ENCODE measurements at places on chromosomes 7 and 10.

DNA sequence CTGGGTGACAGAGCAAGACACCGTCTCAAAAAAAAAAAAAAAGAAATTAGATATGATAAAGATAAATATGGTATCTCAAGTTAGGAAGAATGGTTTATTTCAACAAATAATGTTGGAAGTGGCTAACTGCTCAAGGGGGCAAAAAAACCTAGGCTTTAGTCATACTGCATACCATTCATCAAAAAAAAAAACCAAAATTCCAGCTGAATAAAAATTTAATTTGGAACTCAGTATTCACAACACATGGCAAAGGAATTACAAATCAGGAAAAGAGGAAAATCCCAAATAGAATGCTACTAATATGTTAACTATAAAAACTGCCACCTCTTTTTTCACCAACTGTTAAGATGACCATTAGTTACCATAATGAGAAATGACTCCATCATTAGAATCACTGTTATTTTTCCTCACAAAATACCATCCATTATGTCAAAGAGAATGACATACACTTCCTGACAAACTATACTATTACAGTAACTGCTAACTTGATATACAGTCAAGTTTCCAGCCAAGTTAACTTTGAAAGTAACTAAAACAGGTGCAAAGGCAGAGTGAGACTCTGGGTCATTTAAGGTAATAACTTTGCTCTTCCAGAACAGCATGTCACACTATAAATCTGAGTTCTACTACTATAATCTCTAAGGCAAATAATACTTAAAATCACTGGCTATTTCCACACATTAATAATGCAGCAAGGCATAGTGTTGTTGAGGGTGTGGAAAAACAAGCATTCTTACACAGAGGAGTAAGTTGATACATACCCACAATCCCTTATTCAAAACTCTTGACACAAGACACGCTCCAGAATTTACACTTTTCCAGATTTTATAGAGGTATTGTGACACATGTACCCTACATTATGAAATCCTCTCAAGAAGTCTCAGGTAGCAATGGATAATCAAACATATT, 10.2 kb downstream of the KBTBD2 start:
- DNase-seq, result no peak

- no peak for DNase-seq
Measured at GRCh38 chr10:127498087-127498486, 51.0 kb upstream of the NPS start.

DNA sequence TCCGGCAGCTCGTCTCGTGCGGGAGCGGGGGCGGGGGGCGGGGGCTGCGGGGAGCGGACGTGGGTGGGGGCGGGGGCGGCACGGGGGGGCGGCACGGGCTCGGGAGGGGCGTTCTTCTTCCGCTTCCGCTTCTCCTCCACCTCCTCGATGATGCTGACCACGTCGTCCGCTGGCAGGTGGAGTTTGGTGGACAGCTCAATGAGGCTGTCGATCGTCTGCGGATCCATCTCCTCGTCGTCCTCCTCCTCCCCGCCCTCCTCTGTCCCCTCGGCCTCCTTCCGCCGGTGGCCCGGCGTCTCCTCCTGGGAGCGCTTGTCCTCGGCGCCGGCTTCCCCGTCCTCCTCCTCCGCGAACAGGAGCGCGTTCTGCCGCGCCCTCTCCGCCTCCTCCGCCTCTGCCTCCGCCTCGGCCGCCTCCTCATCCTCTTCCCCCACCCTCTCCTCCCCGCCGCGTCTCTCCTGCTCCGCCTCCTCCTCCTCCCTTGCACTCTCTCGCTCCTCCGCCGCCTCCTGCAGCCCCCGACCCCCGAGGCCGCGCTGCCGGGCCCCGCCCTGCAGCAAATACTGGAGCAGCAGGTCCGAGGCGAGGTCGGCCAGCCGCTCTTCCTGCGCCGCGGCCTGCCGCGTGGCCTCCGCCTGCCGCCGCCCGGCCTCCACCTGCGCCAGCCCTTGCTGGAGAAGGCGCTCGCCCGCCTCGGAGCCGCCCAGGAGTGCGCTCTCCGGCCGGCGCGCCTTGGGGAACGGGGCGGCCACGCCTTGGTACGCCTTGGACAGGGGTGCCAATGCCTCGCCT, 1.9 kb downstream of the VGF start:
- no peak for DNase-seq

DNA sequence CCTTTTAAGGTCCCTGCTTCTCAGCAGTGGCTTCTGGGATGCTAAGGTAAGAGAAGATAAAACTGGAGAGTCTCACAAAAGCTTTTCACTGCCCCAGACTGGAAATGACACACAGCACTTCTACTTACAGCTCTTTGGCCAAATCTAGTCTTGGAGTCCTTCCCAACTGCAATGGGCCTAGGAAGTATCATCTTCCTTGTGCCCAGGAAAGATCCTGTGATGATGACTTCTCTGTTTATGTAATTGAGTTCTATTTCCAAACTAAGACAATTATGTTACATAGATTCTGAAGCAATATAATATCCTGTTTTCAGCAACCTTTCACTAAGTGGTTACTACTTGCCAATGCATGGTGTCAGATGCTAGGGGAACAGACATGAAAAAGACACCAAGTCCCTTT, 234.1 kb downstream of the PTEN start:
- DNase-seq, result no peak

DNA sequence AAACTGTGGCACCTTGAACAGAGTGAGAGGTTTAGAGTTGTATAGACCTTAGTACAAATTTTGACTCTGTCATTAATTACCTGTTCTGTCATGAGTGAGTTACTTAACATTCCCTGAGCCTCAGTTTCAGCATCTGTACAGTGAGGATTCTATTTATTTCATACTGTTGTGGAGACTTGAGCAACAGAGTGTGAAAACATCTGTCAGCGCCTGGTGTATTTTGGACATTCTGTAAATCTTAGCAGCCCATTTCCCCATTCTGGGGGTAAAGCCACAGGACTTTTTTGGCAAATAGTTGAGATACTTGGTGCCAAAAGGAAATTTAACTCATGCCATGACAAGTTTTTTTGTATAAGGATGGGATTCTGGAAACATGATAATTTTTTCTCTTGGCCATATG, 94.8 kb downstream of the AUTS2 start:
- DNase-seq, result no peak

DNA sequence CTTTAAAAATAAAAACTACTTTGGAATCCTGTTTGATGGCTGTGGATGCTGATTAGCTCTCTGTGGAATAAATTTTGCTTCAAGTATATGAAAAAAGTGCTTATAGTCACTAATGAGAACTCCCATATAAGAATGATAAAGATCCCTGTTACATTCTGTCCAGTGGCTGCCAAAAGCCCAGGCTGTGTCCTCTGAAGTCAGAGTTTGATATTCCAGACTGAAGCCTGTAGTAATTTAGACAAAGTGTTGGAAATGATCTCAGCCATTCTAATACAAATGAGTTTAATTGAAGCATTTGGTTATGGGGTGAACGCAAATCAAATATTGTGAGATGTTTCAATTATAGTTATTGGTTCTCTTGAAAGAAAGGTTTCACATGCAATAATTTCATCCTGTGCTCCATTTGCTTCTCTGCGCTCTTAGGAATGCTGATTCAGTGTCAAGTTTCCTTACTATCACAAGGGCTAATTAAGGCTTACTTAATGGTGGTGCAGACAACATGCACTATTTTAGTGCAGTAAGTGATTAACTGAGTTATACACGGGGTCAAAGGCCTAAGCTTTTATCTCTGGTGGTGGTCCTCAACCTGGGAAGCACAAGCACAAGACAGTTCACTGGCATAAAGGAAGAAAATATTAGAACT, 867.6 kb downstream of the SORCS1 start:
- DNase-seq, result no peak

DNA sequence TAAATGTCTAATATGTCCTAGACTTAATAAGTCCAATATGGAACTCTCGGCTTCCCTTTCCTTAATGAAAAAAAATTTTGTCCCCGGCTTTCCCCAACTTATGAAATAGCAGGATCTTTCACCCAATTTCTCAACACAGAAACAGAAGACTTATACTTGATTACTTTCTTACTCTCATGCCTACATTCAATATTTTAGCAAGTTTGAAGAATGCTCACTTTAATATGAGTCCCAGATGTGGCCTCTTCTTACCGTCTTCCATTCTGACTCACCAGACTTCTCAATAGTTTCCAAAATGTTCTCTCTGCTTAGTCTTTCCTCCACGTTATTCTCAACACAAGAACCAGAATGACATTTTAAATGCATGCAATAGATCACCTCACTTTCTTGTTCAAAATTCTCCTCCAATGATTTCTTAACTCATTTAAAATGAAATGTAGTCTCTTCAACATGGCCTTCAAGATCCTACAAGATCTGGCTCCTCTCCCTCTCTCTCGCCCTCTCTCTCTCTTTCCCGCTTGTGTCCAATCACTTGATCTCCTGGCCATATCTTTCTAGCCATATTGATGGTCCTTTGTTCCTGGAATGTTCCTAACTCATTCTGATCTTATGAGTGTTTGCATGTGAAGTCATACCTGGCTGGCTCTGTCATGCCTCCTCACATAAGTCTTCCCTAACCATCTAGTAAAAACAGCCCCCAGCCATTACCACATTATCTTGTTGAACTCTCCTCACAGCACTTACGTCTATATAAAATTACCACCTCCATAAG, 119.7 kb upstream of the FAM3C start:
- DNase-seq, result no peak

- no peak for DNase-seq
Measured at GRCh38 chr7:116526897-116527296, 2.1 kb downstream of the CAV1 start.

DNA sequence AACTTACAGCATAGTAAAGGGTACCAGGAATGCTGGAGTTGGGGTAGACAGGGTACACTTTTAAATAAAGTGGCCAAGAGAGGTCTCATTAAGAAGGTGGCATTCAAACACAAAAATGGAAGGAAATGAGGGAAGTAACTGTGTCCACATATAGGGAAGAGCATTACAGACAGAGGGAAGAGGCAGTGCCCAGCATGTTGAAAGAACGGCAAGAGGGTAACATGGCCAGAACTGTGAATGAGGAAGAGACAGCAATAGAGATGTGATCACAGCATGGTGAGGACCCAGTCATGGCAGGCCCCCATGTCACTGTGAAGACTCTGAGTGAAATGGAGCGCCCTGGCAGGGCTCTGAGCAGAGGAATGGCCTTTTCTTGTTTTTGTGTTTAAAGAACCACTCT, 35.1 kb upstream of the ZNRF2 start:
- no peak for DNase-seq

- no peak for DNase-seq
Measured at GRCh38 chr7:25877802-25878789, 273.9 kb upstream of the NFE2L3 start.

- DNase-seq, result peak; percentile 57
Measured at GRCh38 chr10:124917428-124918190, 24.3 kb upstream of the ZRANB1 start.

DNA sequence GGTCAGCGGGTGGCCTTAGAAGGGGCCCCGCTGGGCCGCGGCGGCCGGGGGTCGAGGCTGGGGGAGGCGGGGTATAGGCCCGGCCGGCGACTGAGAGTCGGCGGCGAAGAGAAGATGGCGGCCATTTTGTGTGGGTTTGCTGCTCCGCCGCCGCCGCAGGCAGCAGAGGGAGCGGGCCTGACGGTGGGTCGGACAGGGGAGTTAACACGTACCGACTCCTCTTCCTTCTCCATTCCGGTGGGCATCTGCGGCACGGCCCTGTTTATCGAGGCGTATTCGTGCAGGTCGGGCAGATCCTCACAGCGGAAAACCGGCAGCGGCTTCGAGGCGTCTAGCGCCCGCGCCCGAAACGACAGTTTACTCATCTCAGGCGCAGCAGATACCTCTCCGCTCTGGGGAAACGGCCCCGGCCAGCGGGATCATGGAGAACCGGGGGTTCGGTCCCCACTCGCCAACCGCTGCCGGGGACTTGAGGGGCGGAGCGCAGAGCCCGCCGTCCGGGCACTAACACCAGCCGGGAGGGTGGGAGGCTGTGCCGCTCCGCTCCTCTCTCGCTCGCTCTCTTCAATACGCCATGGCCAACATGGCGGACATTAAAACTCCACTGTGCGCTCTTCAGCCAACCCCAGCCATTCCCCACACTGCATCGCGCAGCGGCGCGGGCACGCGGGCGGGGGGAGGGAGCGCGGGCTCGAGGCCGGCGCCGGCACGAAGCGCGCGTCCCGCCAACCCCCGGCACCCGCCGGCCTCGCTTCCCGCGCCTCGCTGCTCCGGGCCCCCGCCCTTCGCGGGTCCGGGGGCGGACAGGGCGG, at the start of gene EPC1:
TSS of gene EPC1 (minus strand) at position 608 of the 812 bp plus-strand sequence. CDS start at position 365, 243 bp downstream.
- peak; percentile 88 for DNase-seq

DNA sequence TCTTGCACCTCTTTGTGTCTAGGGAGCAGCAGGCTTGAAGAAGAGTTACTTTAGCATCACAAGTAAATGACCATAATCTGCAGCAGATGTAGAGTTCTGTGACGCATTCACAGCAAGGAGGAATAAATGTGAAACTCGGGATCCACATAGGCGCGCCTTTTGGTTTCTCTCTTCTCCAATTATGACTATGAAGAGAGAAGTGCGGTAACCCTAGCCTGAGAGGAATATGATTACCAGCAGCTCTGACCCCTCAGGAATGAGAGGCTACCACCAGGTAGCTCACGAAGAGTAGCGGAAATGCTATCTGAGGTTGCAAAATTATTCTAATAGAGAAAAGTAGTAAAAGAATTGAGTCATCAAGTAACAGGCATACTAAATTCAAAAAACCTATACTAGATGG, 25.2 kb upstream of the DMTF1 start:
- DNase-seq, result no peak

- no peak for DNase-seq
Measured at GRCh38 chr10:124071141-124071540, 22.3 kb downstream of the CHST15 start.

- no peak for DNase-seq
Measured at GRCh38 chr7:122397381-122397780, 92.8 kb upstream of the FEZF1 start.

GRCh38 chr10:26790221-26790995, 70.3 kb downstream of the ABI1 start:
- DNase-seq, result no peak

GRCh38 chr7:43379210-43379609, 203.7 kb upstream of the STK17A start:
- no peak for DNase-seq

DNA sequence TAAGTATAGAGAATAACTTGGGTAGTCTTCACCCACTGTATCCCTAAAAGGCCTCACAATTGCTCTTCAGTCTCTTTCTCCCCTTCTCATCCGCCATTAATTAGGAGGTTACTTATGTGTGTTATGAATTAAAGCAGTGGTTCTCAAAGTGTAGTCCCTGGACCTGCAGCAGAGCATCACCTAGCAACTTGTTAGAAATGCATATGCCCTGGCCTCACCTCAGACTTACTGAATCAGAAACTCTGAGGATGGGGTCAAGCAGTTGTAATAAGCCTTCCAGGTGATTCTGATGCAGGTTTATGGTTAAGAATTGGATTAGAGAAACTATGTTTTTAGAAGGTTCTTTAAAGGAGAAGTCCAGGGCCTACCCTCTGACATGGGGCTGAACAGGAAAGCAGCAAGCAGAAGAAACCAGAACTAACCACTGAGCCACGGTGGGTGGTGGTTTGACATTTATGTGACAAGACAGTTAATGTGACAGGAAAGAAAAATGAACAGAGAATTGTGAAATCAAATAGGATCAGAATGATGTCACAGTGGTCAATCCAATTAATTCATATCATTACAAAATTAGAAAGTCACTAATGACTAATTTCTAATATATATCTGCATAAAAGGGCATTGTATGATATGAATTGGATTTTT, 37.6 kb downstream of the ENTPD1 start:
- peak; percentile 44 for DNase-seq
